ENCODE measurements at places on chromosomes 3 and 15.

GRCh38 chr15:48972750-48973503 lies 9.2 kb upstream of the SHC4 start:
- H3K4me3 ChIP-seq, result no peak overlapping the region
- no peaks in the 10 kb centered on the region for H3K27me3 ChIP-seq
- no peak overlapping the region for H3K27ac ChIP-seq
- DNase-seq, result no peak
- no peaks in the 10 kb centered on the region for H3K36me3 ChIP-seq

- no peaks in the 10 kb centered on the region for H3K27me3 ChIP-seq
- peaks cover 64% of the 10 kb centered on the region for H3K36me3 ChIP-seq
- peak overlapping the region; percentile 95 for H3K27ac ChIP-seq
- DNase-seq, result no peak
- peak overlapping the region; percentile 82 for H3K4me3 ChIP-seq
Observed at GRCh38 chr3:50606596-50606995, 5.0 kb downstream of the CISH start.

GRCh38 chr3:46935168-46935858 lies 41.2 kb downstream of the CCDC12 start:
- H3K36me3 ChIP-seq, result peaks cover 33% of the 10 kb centered on the region
- H3K27me3 ChIP-seq, result no peaks in the 10 kb centered on the region
- H3K4me3 ChIP-seq, result no peak overlapping the region
- no peak overlapping the region for H3K27ac ChIP-seq

DNA sequence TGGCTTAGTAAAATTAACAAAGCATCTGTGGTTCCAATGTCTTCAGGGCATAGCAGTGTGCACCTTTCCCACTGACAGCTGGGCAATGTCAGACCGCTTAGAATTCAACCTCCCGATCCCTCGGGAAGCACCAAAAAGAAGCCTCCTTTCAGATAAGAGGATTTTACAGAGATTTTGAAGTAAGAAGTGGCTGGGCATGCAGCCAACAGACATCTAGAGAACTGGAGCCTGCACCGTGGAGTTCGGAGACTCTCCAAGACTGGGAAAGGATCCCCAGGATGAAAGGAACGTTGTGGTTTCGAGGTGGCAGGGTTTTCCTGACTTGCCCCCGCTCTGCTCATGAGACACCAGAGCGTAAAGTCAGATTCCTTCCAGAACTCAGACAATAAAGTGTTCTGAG lies 5.3 kb downstream of the FAM174B start:
- no peaks in the 10 kb centered on the region for H3K36me3 ChIP-seq
- no peaks in the 10 kb centered on the region for H3K4me1 ChIP-seq
- no peak overlapping the region for H3K27ac ChIP-seq
- no peak for DNase-seq
- peaks cover 6% of the 10 kb centered on the region for H3K27me3 ChIP-seq
- no peak overlapping the region for H3K4me3 ChIP-seq

GRCh38 chr3:151356794-151357462 lies 27.6 kb upstream of the P2RY13 start:
- no peak overlapping the region for H3K27ac ChIP-seq
- H3K27me3 ChIP-seq, result no peaks in the 10 kb centered on the region
- H3K4me1 ChIP-seq, result no peaks in the 10 kb centered on the region
- no peak for DNase-seq

DNA sequence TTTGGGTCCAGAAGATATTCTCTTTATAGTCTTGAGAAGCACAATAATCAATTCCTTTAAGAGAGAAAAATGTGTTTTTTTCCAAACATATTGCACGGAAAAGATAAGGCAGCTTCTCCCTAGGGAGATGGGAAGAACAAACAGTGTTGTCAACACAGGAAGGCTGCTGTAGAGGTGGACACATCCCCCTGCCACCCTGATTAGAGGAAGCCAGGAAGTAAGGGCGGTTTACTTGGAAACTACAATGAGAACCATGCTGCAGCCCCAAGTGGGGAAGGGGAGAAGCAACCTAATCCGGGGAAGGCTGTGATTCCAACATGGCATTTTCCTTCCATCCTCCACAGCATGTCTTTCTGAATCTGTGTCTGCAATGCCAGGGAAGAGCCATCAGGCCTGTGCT lies 256.9 kb upstream of the TGFBR2 start:
- H3K36me3 ChIP-seq, result no peaks in the 10 kb centered on the region
- no peak for DNase-seq
- peaks cover 35% of the 10 kb centered on the region for H3K4me1 ChIP-seq
- H3K27ac ChIP-seq, result no peak overlapping the region

DNA sequence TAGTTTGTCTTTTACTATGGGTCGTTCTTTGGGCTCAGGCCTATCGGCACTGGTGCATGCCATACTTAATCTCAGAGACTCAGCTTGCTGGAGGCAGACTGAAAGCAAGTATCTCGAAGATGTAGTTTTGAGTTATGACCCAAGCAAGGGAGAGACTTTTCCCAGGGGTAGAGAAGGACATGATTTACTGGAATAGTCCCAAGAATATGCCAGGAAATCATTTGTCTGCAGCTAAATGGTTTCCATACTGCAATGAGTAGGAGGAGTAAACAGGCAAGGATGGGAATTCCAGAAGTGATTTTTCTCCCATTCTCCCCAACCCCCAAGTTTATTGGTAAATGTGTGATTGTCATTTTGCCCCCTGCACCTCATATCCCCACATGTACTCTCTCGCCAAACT lies 35.4 kb upstream of the LACTB start:
- H3K36me3 ChIP-seq, result no peaks in the 10 kb centered on the region
- H3K4me1 ChIP-seq, result no peaks in the 10 kb centered on the region
- no peak overlapping the region for H3K4me3 ChIP-seq
- no peak overlapping the region for H3K27ac ChIP-seq

- no peak overlapping the region for H3K27ac ChIP-seq
- H3K27me3 ChIP-seq, result no peaks in the 10 kb centered on the region
- no peaks in the 10 kb centered on the region for H3K4me1 ChIP-seq
- DNase-seq, result no peak
Observed at GRCh38 chr3:145843561-145843960, 317.4 kb downstream of the PLOD2 start.

GRCh38 chr3:194177141-194177540 lies 41.2 kb downstream of the HES1 start:
- no peak for DNase-seq
- H3K36me3 ChIP-seq, result no peaks in the 10 kb centered on the region
- peaks cover 3% of the 10 kb centered on the region for H3K27me3 ChIP-seq
- no peak overlapping the region for H3K4me3 ChIP-seq
- H3K27ac ChIP-seq, result no peak overlapping the region

DNA sequence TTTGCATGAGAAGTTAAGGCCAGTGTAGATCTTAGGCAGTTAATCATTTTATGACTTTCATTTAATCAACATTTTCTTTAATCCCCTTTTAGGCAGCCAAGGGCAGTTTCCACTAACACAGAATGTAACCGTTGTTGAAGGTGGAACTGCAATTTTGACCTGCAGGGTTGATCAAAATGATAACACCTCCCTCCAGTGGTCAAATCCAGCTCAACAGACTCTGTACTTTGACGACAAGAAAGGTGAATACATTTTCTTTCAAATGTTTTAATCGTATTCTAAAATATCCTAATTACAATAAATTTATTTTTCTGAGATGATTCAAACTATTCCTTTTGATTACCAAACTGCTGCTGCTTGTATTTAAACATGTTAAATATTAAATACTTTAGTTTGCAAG lies 843.2 kb downstream of the CADM2 start:
- H3K4me3 ChIP-seq, result no peak overlapping the region
- H3K4me1 ChIP-seq, result no peaks in the 10 kb centered on the region
- DNase-seq, result no peak
- no peak overlapping the region for H3K27ac ChIP-seq
- H3K27me3 ChIP-seq, result no peaks in the 10 kb centered on the region

- no peak for DNase-seq
- H3K4me1 ChIP-seq, result no peaks in the 10 kb centered on the region
- H3K36me3 ChIP-seq, result no peaks in the 10 kb centered on the region
- H3K27me3 ChIP-seq, result no peaks in the 10 kb centered on the region
- H3K4me3 ChIP-seq, result no peak overlapping the region
- H3K27ac ChIP-seq, result no peak overlapping the region
Observed at GRCh38 chr3:134809427-134810051, 14.5 kb downstream of the EPHB1 start.

GRCh38 chr3:10702961-10703740 lies 112.9 kb upstream of the SLC6A11 start:
- H3K36me3 ChIP-seq, result no peaks in the 10 kb centered on the region
- no peak overlapping the region for H3K27ac ChIP-seq
- H3K4me1 ChIP-seq, result no peaks in the 10 kb centered on the region

DNA sequence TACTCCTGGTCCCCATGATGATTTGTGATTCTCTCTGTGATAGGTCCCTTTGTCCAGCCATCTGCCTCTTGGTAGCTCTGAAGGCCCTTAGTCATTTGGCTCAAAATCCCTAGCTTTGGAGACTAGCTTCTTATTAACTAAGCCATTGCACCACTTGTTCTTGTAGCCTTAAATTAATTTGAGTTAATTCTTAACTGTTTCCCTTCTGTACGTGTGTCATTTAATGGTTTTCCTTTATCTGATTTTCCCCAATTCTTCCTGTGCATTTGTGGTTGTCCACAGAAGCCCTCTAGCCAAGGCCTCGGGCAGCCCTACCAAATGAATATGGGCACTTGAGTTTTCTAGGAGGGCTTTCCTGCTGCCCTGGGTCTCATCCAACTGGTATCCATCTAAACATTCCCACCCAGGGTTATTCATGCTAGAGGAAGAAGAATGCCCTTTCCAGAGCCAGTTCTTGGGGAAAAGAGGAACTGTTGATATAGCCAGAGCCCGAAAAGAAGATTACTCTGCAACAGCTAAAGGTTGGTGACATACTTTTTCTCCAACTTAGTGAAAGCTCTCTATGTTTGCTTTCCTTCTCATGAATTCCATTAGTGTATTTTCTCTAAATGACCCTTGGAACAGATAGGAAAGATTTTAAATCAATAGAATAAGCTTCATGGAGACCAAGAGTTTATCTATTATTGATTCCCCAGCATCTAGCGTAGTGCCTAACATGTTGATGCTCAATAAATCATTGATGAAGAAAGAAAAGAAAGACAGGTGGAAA lies 44.2 kb upstream of the ZBTB38 start:
- H3K36me3 ChIP-seq, result no peaks in the 10 kb centered on the region
- no peak overlapping the region for H3K4me3 ChIP-seq
- DNase-seq, result no peak
- H3K27me3 ChIP-seq, result no peaks in the 10 kb centered on the region
- no peak overlapping the region for H3K27ac ChIP-seq

GRCh38 chr3:44661189-44661588 lies 12.7 kb downstream of the ZNF35 start:
- no peak for DNase-seq
- H3K36me3 ChIP-seq, result peaks cover 9% of the 10 kb centered on the region
- H3K4me1 ChIP-seq, result no peaks in the 10 kb centered on the region
- H3K27ac ChIP-seq, result no peak overlapping the region
- H3K4me3 ChIP-seq, result no peak overlapping the region

DNA sequence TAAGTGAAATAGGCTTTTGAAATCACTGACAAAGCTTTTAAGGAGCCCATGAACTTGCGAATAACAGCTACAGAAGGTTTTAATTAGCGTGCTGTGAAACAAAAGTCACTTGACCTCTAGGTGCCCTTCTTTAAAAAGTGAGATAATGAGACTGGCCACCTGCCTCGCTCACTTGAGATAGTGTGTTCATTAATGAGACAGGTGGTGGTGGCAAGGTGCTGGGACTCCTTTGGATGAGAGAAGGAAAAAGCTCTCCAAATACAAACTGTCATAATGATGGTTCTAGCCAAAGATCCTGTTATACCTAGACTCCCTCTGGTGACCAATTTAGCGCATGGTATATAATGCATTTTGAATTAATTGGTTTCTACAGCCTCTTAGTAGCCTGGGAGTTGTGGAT lies 22.7 kb upstream of the IREB2 start:
- H3K27me3 ChIP-seq, result no peaks in the 10 kb centered on the region
- no peak for DNase-seq
- no peak overlapping the region for H3K4me3 ChIP-seq
- H3K36me3 ChIP-seq, result no peaks in the 10 kb centered on the region
- no peak overlapping the region for H3K27ac ChIP-seq

- peaks cover 4% of the 10 kb centered on the region for H3K4me1 ChIP-seq
- no peak for DNase-seq
- no peak overlapping the region for H3K4me3 ChIP-seq
- no peaks in the 10 kb centered on the region for H3K36me3 ChIP-seq
- H3K27ac ChIP-seq, result no peak overlapping the region
Observed at GRCh38 chr3:195558602-195559001, 15.5 kb upstream of the PPP1R2 start.

DNA sequence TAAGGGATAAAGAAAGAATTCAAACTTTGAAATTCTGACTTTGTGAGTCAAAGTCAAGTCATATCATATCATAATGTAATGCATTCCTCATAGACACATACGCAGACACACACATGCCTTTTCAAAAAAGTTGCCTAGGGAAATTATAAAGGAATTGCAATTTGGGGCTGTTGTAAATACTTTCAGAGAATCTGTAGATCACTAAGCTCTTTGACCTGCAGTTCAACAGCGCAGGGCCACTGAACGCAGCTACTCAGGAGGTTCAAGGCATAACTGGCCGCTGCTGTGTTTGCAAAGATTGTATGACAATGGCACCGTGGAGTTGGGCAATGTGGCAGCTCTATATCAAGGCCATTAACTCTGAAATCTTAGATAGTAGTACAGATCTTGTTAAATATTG lies 188.4 kb upstream of the THRB start:
- no peak for DNase-seq
- no peak overlapping the region for H3K27ac ChIP-seq
- H3K4me1 ChIP-seq, result no peaks in the 10 kb centered on the region
- H3K27me3 ChIP-seq, result no peaks in the 10 kb centered on the region
- H3K36me3 ChIP-seq, result no peaks in the 10 kb centered on the region

- peaks cover 28% of the 10 kb centered on the region for H3K36me3 ChIP-seq
- DNase-seq, result no peak
- H3K4me1 ChIP-seq, result no peaks in the 10 kb centered on the region
- no peak overlapping the region for H3K4me3 ChIP-seq
- no peaks in the 10 kb centered on the region for H3K27me3 ChIP-seq
Observed at GRCh38 chr15:34241376-34242330, 16.8 kb downstream of the EMC4 start.

GRCh38 chr15:53272116-53272515 lies 482.0 kb upstream of the ONECUT1 start:
- no peaks in the 10 kb centered on the region for H3K27me3 ChIP-seq
- H3K36me3 ChIP-seq, result no peaks in the 10 kb centered on the region
- H3K27ac ChIP-seq, result no peak overlapping the region
- no peak overlapping the region for H3K4me3 ChIP-seq
- no peak for DNase-seq
- H3K4me1 ChIP-seq, result no peaks in the 10 kb centered on the region

DNA sequence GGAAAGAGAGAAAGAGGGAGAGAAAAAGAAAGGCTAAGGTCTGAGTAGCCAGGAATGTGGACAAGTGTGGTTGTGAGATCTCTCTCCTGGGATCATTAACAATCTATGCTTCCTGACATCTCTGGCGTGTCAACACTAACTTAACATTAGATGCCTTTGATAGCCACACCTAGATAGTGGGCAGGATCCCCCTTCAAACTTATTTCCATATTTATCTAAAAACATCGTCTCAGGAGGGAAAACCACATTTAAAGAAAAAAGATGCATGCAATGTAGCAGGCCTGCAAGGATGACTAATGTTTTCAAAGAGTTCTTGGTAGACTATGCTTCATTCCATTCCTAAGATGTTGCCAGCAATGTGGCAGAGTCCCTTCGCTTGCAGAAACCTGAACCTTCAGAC lies 80.9 kb downstream of the MLH1 start:
- no peaks in the 10 kb centered on the region for H3K4me1 ChIP-seq
- no peak overlapping the region for H3K4me3 ChIP-seq
- H3K36me3 ChIP-seq, result peaks cover 9% of the 10 kb centered on the region

GRCh38 chr3:126137490-126138130 lies 42.8 kb downstream of the ALDH1L1 start:
- H3K4me3 ChIP-seq, result no peak overlapping the region
- no peaks in the 10 kb centered on the region for H3K36me3 ChIP-seq
- no peak overlapping the region for H3K27ac ChIP-seq
